Omental fat pad (tissue), 4 donors: ENCODE measurements at places on chromosomes 5 and 9.

GRCh38 chr5:116130471-116130870 is 45.6 kb downstream of the COMMD10 start:
- no peak for DNase-seq

- DNase-seq = no peak
These were observed 27.3 kb upstream of the CEP72 start for GRCh38 chr5:584846-585245.

GRCh38 chr5:95718738-95719137 is 12.4 kb upstream of the RHOBTB3 start:
- DNase-seq = no peak

- DNase-seq = no peak
These were observed 173.7 kb downstream of the NFIB start for GRCh38 chr9:14140096-14140697.

DNA sequence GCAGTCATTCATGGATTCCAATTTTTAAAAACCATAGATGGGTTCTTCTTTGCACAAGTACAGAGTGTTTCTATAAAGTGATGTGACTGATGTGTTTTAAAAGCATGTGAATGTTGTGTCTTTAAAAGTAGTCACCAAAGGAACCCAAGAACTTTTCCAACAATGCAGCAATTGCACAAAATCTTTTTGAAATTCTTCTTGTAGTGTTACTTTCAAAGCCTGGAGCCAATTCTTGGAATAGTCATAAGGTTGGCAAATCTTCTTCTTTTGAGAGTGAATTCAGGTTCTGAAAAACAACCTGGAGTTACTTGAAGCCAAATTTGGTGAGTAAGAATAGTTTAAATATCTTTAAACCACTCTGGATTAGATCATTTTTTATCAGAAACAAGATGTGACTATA is 10.5 kb downstream of the GRAMD2B start:
- no peak for DNase-seq

- peak; percentile 51 for DNase-seq
These were observed at the start of gene CLPTM1L for GRCh38 chr5:1344975-1345838. Gene CLPTM1L, minus strand, starts transcription at chr5:1345099. Its CDS starts 258 bp downstream, at chr5:1344841.

DNA sequence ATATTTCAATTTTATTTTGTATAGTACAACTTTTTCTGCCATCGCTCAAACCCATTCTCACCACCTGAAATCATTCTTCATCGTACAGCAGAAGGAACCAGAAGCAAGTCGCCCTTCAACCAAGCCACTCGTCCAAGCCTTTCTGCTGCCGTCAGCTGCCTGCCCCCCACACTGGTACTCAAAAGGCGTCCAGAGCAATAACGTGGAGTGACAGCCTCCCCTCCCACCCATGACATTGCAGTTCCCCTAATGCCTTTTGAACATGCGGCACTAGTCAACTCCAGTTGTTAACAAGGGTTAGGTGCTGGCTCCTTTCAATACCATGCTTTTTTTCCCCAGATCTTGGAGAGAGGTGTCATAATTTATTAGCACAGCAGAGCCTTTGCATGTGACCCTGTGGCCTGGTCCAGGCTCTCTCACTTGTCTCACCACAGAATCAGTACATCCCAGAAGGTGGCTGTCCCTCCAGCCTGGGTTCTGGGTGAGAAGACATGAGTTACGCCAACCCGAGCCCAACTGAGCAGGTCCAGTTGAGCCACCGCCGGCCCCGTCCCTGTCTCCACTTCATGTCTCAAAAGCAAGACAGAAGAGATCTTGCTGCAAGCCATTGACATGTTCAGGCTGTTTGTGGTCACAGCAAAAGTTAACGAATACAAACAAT is 20.4 kb upstream of the MED10 start:
- no peak for DNase-seq

DNA sequence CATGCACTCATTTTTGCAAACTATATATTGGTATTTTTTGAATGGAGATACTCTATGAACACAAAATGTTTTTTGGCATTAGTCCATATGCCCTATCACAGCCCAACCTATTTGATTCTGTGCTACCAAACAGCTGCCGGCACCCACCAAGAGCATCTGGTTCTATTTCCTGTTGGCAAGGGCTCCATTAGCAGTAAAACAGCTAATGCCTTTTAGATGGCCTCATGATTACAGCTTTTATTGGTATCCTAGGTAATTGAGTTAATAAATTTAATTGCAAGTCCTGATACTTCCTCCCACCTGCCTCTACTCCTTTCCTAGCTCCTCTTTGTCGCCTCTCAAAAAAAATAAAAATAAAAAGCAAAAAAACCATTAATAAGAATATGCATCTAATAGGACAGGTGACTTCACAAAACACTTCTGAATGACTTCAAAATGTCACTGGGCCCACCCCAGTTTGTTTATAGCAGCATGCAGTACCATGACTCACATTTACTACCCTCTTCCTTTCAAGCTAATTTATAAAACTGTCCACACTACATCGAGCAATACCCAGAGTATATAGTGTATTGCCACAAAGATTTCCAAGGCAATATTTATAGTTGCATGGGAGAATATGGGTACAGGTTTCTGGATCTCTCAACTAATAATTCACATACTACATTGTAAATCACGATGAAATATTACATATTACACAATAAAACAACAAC is 620.4 kb downstream of the SLCO4C1 start:
- no peak for DNase-seq

DNA sequence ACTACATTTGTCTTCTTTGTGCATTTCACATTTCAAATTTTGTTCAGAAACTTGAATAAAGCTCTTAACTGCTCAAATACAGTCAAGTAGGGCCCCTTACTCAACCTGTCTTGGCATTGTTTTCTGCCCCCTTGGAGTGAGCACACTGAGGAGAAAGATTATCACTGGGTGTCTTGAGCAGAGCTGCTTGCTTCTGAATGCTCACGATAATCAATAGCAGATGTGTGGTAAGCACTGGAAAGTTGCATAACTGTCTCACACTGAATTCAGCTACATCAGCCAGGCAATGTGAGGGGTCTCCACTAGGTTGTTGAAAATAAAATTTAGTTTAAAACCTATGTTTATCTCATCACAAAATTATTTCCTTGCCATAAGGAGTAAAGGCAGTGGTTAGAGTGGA is 7.8 kb upstream of the TNFAIP8 start:
- no peak for DNase-seq

GRCh38 chr9:11558043-11558442 is 945.2 kb upstream of the PTPRD start:
- no peak for DNase-seq

GRCh38 chr9:137984520-137985257 is 107.1 kb downstream of the CACNA1B start:
- no peak for DNase-seq

DNA sequence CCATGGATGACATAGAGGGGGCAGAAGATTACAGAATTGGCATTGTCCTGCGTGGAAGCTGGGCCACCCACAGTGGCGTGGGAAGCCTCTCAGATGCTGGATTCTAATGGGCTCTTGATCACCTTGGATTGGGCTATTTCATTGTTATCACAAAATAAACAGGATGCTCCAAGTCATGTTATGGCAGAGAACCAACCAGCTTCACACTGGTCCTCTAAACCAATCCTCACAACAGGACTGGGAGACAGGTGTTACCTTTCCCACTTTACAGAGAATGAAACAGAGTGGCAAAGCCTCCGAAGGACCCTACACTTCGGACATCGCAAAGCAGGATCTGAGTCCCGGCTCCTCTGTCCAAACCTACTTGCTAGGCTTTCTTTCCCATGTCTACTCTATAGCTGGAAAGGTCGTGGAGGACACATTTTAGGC is 455 bp upstream of the SMIM3 start:
- no peak for DNase-seq

DNA sequence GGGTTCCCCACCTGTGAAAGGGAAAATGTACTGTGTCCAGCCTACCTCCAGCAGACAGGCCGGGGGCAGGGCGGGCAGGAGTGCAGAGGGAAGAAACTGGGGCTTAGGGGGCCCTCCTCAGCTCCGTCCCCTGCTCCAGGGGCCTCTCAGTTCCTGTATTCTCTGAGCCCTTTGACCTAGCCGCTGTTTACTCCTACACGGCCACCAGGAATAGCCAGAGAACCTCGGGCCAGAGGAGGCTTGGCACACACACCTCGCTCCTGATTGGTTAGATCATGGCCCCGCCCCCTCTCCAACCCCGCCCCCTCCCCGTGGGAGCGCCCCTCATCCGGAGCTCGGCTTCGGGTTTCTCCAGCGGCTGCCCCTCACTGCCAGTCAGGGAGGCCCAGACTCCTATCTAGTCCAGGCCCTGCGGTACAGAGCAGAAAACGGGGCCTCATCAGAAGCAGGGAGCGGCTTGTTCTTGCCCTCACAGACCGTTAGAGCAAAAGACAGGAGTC is 2.2 kb downstream of the ST6GALNAC6 start:
- DNase-seq = peak; percentile 71

- no peak for DNase-seq
These were observed 189.7 kb upstream of the SLC27A6 start for GRCh38 chr5:128775558-128775957.

DNA sequence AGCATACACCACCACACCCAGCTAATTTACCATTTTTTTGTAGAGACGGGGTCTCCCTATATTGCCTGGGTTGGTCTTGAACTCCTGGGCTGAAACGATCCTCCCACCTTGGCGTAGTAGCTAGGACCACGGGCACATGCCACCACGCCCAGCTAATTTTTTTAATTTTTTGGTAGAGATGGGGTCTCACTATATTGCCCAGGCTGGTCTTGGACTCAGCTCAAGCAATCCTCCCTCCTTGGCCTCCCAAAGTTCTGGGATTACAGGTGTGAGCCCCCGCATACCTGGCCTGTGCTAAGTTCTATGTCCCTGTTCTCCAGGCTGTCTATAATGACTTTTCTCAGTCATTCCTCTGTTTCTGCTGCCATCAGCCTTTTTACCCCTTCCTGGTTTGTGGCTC is 41.3 kb downstream of the ASS1 start:
- DNase-seq = no peak

DNA sequence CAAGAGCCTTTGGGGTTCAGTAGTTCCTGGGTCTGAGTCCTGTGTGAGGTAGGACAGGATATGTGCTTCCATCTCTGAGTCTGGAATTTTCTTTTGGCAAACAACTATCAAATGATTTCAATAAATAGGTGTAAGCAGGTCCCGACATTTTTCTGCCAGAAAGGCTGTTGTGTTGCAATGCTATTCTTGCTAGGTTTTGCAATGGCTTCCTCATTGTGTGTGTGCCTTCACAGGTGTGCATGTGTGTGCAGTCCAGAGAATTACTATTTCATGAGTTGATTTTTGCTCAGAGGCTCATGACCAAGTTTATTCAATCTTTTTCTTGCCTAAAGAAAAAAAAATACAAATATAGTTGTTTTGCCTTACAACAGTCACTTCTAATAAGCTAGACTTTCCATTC is 64.5 kb upstream of the FRRS1L start:
- no peak for DNase-seq

GRCh38 chr9:116475201-116475600 is 211.9 kb upstream of the TRIM32 start:
- DNase-seq = no peak

DNA sequence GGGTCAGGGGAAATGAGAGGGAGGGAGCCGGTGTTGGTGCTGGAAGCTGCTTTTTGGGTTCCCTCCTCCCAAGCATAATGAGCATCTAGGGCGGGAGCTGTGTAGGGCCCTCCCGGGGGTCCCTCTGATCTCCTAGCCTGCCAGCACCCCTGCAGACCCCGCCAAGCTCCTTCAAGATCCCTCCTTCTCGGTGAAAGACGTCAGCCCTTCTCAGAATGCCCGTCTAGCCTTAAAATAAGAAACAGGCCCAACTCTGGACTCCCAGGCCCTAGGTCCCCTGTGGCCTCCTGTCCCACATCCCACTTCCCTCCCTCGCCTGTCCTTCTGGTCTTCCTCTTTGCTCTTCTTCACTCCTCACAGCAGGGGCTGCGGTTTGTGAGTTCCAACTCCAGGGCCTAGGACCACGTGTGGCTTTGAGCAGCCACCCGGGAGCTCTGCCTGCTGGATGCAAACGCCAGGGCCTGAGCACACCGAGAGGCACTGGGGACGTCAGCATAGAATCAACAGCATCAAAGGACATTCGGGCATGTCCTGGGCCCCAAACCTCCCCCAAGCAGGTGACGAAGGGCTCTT is 8.8 kb upstream of the SCGB3A1 start:
- DNase-seq = no peak

DNA sequence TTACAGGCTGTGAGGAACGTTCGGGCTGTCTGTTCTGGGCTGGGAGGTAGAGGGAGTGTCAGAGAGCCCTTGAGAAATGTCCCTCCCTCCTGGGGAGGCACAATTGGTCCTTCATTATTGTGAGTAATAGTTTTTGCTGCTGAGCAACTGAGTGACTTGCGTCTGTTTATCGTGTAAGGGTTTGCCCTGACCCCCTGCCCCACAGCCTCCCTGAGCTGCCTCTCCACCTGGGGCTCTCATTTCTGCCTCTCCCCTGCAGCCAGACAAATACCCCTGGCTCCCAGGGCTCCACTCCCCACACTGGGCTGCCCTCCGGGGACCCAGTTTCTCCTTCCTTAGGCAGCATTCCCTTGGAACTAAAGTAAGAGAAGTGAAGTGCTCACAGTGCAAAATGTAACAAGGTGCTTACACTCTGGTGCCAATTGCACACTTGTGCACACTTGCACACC is 174.9 kb upstream of the MVB12B start:
- no peak for DNase-seq

DNA sequence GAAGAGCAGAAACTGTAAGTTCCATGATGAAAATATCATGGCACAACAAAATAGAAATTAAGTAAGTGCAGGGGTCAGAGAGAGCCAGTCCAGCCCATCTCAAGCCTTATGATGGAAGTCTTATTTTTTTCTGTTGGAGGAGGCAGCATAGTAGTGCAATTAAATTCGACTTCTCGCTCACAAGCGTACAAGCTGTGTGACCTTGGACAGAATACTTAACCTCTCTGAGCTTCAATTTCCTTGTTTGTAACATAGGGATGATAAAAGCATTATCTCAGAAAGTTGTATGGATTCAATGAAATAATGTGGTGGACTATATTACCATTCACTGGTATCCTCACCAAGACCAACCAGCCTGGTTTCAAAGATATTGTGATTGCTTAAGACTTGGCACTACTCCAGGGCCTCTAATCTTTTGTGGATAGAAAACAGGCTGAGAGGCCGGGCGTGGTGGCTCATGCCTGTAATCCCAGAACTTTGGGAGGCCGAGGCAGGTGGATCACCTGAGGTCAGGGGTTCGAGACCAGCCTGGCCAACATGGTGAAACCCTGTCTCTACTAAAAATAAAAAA is 26.8 kb upstream of the MVB12B start:
- no peak for DNase-seq

- DNase-seq = no peak
These were observed 880.9 kb upstream of the SEMA6A start for GRCh38 chr5:117455236-117456233.
